SJSA1 (cell line): ENCODE measurements at places on chromosomes 6 and 20.

DNA sequence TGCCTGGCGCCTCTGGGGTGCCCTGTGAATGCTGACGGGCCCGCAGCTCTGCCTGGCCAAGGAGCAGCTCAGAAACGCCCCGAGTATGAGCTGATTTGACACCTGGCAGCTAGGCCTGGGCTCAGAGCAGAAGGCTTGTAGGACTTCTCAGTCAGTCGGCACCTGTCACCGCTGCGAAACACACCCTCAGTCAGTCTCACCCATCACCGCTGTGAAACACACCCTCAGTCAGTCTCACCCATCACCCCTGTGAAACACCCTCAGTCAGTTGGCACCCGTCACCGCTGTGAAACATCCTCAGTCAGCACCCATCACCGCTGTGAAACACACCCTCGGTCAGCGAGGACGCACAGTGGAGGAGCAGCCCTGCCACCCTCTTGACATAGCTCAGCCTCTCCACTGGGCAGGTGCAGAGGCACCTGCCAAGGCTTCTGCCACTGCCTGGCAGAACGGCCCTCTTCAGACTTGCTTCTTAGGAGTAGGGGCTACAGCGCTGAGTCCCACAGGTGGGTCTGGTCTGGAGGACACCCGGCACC is 109.0 kb downstream of the PSMB1 start:
- no peaks in the 10 kb centered on the region for H3K27me3 ChIP-seq
- no peak overlapping the region for H3K4me3 ChIP-seq
- no peaks in the 10 kb centered on the region for H3K36me3 ChIP-seq
- peaks cover 13% of the 10 kb centered on the region for H3K4me1 ChIP-seq

DNA sequence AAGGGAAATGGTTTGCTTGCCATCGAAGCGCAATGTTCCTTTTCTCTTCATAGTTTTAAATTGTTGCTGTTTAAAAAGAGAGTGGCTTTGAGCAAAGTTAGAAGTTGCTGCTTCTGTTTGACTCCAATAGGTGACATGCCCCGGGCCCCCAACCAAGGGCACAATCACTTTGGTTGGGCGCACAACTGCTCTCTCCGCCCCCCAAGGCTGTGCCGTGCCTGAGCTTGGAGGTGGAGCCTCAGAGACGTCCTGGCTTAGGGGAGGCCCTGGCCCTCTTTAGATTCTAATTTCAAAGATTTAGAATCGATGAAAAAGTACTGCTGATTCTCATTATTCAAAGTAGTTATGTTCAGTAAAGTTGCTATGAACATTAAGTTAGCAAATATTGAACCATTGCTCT is 725.9 kb downstream of the COL12A1 start:
- no peak overlapping the region for H3K27ac ChIP-seq
- no peak overlapping the region for H3K4me3 ChIP-seq
- no peak for DNase-seq
- peaks cover 11% of the 10 kb centered on the region for H3K4me1 ChIP-seq

DNA sequence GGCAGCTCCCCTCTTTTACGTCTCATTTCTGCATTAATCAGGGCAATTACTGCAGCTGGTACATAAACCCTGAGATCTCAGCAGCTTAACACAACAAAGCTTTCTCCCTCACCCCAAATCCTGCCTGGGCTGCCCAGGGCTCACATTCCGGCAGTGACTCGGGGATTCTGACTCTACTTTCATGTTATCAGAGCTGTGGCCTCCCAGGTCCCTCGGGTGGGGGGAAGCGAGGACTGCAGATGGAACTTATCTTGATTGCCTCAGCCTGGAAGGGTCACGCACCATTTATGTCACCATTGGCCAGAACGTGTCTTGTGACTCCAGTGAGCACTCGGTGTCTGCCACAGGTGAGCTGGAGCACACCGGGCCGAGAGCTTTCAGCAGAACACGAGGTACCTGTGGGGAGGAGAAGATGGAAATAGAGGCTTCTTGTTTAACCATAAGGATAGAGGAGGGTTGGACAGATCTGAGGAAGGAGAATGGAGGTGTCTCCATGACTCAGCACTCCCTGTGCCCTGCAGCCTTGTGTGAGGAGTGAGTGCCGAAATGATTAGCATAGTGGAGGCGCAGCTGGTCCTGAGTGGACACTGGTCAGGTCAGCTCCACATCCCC is 88.5 kb upstream of the EXOC2 start:
- no peak overlapping the region for H3K27ac ChIP-seq
- H3K36me3 ChIP-seq, result no peaks in the 10 kb centered on the region
- DNase-seq, result no peak
- no peaks in the 10 kb centered on the region for H3K27me3 ChIP-seq
- H3K4me3 ChIP-seq, result no peak overlapping the region

GRCh38 chr6:37139230-37139962 is 30.6 kb upstream of the PIM1 start:
- no peaks in the 10 kb centered on the region for H3K27me3 ChIP-seq
- H3K4me1 ChIP-seq, result peaks cover 90% of the 10 kb centered on the region
- no peak overlapping the region for H3K4me3 ChIP-seq
- H3K27ac ChIP-seq, result peak overlapping the region; percentile 99
- no peaks in the 10 kb centered on the region for H3K36me3 ChIP-seq

DNA sequence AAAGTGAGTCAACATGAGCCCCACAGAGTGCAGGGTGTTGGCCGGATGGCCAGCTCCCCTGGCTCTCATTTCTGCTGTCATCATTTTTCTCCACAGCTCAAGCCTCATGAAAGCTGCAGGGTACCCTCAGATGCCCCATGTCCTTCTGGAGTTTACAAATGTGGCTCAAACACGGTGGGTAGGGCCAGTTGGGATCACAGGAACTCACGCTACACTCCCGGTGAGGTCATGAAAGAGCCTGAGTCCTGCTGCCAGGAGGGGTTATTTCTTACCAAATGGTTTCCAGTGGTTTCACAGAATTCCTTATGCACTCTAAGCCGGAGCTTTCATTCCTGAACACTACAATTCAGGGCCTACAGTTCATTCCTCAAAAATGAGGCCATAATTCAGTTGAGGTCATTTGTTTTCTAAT is 78.7 kb downstream of the TMEM170B start:
- peak; percentile 96 for DNase-seq
- H3K36me3 ChIP-seq, result peaks cover 4% of the 10 kb centered on the region; the same call in 1 of the 2 replicates
- H3K4me1 ChIP-seq, result peaks cover 51% of the 10 kb centered on the region
- H3K27me3 ChIP-seq, result no peaks in the 10 kb centered on the region

GRCh38 chr6:71537717-71538116 is 249.1 kb downstream of the OGFRL1 start:
- H3K36me3 ChIP-seq, result no peaks in the 10 kb centered on the region
- no peaks in the 10 kb centered on the region for H3K27me3 ChIP-seq
- DNase-seq, result no peak
- H3K4me3 ChIP-seq, result no peak overlapping the region
- peaks cover 4% of the 10 kb centered on the region for H3K4me1 ChIP-seq
- no peak overlapping the region for H3K27ac ChIP-seq

- H3K27ac ChIP-seq, result no peak overlapping the region
- DNase-seq, result no peak
- no peaks in the 10 kb centered on the region for H3K27me3 ChIP-seq
- H3K36me3 ChIP-seq, result no peaks in the 10 kb centered on the region
- peaks cover 28% of the 10 kb centered on the region for H3K4me1 ChIP-seq
These were observed 171.4 kb downstream of the SOX4 start for GRCh38 chr6:21764989-21765388.

DNA sequence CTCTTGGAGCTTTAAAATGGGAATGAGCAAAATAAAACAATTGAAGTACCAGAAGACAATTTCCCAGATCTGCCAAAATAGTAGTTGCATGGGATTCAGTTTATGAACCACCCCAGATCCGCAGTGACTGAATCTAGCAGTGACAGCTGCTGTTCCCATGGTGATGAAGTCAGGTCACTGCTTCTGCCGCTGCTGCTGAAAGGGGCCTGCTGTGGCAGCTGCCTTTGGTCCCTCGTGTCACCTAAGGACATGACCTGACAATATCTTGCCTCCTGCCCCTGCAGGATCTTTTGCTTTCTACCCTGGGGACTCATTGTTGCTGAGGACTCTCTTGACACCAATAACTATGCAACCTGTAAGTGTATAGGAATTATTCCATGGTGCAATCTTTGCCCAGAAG is 34.3 kb upstream of the OGFRL1 start:
- no peaks in the 10 kb centered on the region for H3K27me3 ChIP-seq
- H3K27ac ChIP-seq, result no peak overlapping the region

GRCh38 chr6:130613176-130613575 is 214.0 kb upstream of the SMLR1 start:
- DNase-seq, result no peak
- no peaks in the 10 kb centered on the region for H3K27me3 ChIP-seq
- no peaks in the 10 kb centered on the region for H3K4me1 ChIP-seq

DNA sequence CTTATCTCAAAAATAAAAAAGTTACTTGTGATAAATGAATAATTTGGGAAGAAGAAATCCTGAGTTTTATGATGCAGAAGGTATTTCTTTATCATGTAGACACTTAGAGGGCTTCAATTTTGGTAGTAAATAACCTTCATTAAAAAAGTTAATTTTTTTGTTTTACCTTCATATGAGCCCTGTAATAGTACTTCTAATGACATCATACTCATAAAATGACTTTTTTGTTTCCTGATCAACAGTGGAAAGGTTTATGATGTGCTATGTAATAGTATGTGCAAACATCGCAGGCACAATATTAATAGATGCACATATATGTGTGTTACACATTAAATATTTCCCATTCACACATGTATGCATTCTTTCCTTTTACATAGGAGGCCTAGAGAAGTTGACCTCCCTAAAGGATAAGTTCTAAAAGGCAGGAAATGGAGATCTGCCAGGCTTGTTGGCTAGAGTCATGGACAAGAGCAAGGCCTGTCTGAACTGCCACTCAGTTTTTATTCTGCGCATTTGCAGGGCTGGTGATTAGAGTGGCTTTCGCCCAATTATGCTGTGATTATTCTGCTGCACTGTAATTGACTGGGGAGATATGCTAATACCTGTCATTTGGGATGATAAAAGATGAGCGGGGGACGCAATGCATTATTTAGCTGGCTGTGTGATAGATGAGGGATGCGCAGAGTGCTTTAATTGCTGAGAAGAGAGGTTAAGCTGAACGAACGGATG is 272.6 kb downstream of the TMEM242 start:
- no peak for DNase-seq
- H3K36me3 ChIP-seq, result no peaks in the 10 kb centered on the region
- no peaks in the 10 kb centered on the region for H3K27me3 ChIP-seq

- DNase-seq, result no peak
- no peaks in the 10 kb centered on the region; the same call in 1 of the 2 replicates for H3K27me3 ChIP-seq
- no peaks in the 10 kb centered on the region for H3K36me3 ChIP-seq
These were observed 24.6 kb downstream of the GPR6 start for GRCh38 chr6:110002676-110003075.

GRCh38 chr20:58908221-58908620 is 55.7 kb downstream of the GNAS start:
- DNase-seq, result no peak
- no peak overlapping the region for H3K4me3 ChIP-seq
- H3K36me3 ChIP-seq, result peaks cover 88% of the 10 kb centered on the region
- H3K4me1 ChIP-seq, result peaks cover 17% of the 10 kb centered on the region
- H3K27me3 ChIP-seq, result no peaks in the 10 kb centered on the region

DNA sequence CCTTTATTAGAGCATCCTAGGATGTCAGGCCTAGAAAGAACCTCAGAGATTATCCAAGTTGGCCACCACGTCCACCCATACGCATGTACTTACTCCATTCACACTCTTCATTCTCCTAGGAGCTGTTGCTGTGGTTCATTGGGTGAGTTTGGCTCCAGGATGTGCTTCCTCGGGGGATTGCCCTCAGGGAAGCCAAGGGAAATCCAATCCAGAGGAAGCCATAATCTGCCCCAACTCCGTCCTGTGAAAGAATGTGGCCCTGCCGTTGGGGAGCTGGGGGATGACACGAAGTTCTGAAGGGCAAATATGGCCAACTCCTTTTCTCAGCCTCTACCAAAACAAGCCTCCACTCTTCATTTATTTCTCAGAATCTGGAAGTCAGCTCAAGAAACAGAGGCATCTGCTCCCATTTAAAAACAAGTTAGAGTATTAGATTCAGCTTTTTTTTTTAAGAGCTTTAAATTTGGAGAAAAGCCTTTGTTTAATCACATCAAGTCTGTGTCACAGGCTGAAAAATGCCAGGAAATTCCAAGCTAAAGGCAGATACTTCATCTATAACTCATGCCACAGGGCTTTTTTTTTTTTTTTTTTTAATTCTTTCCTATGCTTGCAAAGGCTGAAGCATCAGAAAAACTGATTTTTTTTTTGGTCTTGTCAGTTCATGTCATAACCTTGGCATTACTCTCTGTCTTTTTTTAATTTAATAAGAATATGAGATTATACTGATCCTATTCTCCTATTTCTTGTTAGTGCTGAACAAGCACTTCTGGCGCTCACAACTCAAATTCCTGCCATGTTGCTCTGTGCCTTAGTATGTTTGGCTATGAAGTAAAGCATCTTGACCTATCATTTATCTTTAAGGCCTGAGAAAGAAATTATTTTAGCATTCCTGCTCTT is 480.9 kb upstream of the MARCKS start:
- DNase-seq, result peak; percentile 50
- peak overlapping the region; percentile 86 for H3K27ac ChIP-seq

- peaks cover 35% of the 10 kb centered on the region for H3K36me3 ChIP-seq
- H3K4me3 ChIP-seq, result no peak overlapping the region
- peaks cover 10% of the 10 kb centered on the region; the same call in 1 of the 2 replicates for H3K4me1 ChIP-seq
- no peak for DNase-seq
These were observed 32.3 kb upstream of the GNRH2 start for GRCh38 chr20:3010985-3011723.

- peaks cover 9% of the 10 kb centered on the region for H3K4me1 ChIP-seq
- H3K36me3 ChIP-seq, result no peaks in the 10 kb centered on the region
- H3K27me3 ChIP-seq, result no peaks in the 10 kb centered on the region
- DNase-seq, result no peak
- no peak overlapping the region for H3K4me3 ChIP-seq
These were observed 252.6 kb downstream of the MYLK4 start for GRCh38 chr6:2497922-2498623.

DNA sequence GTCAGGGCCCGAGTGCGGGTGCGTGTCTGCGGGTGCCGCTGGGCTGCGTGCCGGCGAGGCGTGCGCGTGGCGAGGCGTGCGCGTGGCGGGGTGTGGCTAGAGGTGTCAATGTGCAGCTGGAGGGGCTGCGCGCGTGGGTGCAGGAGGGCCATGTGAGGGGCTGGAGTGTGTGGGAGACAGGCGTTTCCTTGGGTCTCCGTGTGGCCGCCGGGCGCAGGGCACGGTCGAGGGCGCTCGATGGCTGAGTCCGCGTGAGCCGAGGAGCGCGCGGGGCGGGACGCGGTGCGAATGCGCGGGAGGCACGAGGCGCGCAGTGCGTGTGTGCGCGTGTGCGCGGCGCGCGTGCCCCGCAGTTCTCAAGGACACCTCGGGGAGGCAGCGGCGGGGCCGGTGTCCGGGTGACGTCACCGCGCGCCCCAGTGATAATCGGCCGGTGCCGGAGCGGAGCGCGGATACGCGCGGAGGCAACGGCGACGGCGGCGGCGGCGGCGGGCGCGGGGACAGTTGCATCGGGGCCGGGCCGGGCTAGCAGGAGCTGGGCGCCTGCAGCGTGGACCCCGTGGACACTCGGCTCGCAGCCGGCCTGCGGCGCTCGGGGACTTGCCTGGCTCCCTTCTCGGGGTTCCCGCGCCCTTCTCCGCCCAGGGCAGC is 38.7 kb downstream of the YTHDF1 start:
- peaks cover 9% of the 10 kb centered on the region for H3K4me1 ChIP-seq
- DNase-seq, result no peak
- H3K4me3 ChIP-seq, result no peak overlapping the region
- H3K27me3 ChIP-seq, result peaks cover 93% of the 10 kb centered on the region
- no peaks in the 10 kb centered on the region for H3K36me3 ChIP-seq

GRCh38 chr6:165843568-165844113 is 180.6 kb upstream of the PDE10A start:
- H3K4me3 ChIP-seq, result no peak overlapping the region
- H3K27me3 ChIP-seq, result peaks cover 30% of the 10 kb centered on the region
- no peak overlapping the region for H3K27ac ChIP-seq
- H3K36me3 ChIP-seq, result no peaks in the 10 kb centered on the region
- H3K4me1 ChIP-seq, result no peaks in the 10 kb centered on the region
- no peak for DNase-seq
